ENCODE measurements at places on chromosomes 1 and 21.
A peak's percentile ranks its signal among the peaks of the same experiment; 100 is the strongest.

- no peak for DNase-seq
- no peak overlapping the region for H3K27ac ChIP-seq
- H3K27me3 ChIP-seq, result no peaks in the 10 kb centered on the region
- H3K36me3 ChIP-seq, result no peaks in the 10 kb centered on the region
- no peak overlapping the region for H3K4me3 ChIP-seq
Measured at GRCh38 chr1:94205639-94206038, 31.7 kb downstream of the ARHGAP29 start.

GRCh38 chr1:80218112-80218511, 1211.6 kb upstream of the ADGRL4 start:
- H3K36me3 ChIP-seq, result no peaks in the 10 kb centered on the region
- H3K27ac ChIP-seq, result no peak overlapping the region
- H3K4me3 ChIP-seq, result no peak overlapping the region
- no peaks in the 10 kb centered on the region for H3K4me1 ChIP-seq
- H3K27me3 ChIP-seq, result no peaks in the 10 kb centered on the region

- H3K4me1 ChIP-seq, result no peaks in the 10 kb centered on the region
- H3K27ac ChIP-seq, result no peak overlapping the region
- H3K36me3 ChIP-seq, result no peaks in the 10 kb centered on the region
- DNase-seq, result peak; percentile 15
Measured at GRCh38 chr1:18597160-18598042, 33.2 kb upstream of the PAX7 start.

DNA sequence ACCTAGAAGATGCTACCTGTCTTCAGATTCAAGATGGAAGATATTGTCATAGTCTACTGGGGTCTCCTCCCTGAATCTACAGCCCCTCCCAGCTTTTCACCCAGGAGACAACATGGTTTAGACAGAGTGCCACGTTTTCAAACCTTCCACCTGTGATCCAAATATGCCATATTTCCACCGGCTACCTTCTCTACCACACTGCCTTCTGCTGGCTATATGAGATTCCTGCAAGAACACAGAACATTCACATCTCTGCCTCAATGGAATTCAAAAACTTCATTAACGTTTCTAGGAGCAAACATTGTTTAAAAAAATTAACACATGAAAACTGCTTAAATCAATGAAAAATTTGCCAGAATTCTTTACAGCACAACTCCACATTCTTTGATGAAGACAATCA, 12.9 kb upstream of the LELP1 start:
- no peaks in the 10 kb centered on the region for H3K27me3 ChIP-seq
- no peaks in the 10 kb centered on the region for H3K36me3 ChIP-seq
- no peak for DNase-seq
- H3K4me3 ChIP-seq, result no peak overlapping the region
- H3K4me1 ChIP-seq, result no peaks in the 10 kb centered on the region

Data from H1 (cell line).